ENCODE measurements at places on chromosomes 11 and 22.
A peak's percentile ranks its signal among the peaks of the same experiment; 100 is the strongest.

- DNase-seq, result no peak
Measured at GRCh38 chr11:124841201-124841600, 24.0 kb upstream of the ROBO3 start.

- DNase-seq, result no peak
Measured at GRCh38 chr11:68251765-68252164, 20.0 kb downstream of the C11orf24 start.

- no peak for DNase-seq
Measured at GRCh38 chr22:39686776-39687525, 116.4 kb downstream of the CACNA1I start.

DNA sequence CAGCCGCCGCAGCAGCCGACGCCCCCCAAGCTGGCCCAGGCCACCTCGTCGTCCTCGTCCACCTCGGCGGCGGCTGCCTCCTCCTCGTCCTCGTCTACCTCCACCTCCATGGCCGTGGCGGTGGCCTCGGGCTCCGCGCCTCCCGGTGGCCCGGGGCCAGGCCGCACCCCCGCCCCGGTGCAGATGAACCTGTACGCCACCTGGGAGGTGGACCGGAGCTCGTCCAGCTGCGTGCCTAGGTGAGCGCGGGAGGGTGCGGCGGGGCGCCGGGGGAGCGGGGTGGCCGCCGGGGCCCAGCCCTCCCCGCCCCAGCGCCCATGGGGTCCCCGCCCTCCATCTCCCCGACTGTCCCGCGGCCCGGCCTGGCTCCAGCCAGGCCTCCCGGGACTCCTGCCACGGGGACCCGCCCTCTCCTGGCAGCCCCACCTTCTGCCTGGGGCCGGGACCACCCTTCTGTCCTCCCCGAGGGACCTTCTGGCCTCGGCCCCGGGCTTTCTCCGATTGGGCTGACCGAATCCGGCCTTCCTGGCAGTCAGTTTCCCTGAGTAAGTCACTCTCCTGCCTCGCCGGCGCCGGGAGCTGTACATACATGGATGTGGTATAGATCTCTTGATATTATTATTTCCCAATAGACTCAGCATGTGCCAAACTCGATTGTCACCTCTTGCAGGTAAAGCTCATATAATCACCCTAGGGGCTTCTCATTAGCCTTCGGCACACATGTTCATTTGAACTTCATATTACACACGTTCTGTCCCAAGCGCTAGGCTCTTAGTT lies 720 bp downstream of the PACS1 start:
- DNase-seq, result peak; percentile 48

DNA sequence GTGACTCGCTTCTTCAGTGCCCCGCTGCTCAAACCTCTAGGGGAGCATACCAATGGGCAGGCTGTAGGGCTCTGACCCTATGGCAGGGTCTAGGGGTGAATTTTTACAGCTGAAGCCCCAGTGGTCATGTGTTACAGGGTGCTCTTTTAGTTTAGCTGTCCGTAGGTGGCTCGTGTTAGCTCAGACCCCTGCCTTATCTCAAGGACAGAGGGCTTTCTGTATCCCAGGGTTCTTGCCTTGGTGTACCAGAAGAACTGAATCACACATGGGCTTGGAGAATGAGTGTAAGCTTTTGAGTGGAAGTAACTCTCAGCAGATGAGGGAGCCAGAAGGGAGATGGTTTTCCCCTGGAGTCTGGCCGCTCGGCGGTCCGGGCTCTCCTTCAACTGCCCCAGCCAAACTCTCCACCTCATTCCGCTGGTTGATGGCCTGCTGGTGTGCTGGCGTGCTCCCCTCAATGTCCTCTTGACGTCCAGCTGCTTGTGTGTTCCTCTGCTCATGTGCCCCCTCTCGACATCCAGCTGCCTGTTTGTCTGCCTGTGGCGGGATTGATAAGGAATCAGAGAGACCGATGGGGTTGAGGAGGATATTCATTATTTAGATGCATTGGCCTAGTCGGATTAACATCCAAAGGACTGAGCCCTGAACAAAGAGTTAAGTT lies 37.5 kb downstream of the BIRC2 start:
- DNase-seq, result no peak

DNA sequence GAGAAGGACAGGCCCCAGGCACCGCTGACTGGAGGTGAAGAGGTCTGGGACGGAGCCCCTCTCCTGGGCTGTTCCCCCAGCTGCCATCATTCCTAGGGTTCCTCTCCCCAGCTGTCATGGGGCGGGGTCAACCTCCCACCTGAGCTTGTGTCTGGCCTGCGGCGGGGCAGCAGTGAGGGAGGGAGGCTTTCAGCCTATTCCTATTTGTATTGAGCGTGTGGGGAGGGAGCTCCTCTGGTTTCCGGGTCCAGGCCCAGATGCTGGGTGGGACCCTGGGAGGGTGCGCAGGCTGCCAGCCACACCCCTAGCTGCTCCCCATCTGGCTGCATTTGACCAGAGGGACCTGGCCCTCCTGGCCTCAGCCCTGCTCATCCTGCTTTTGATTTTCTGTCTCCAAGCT lies 13.7 kb downstream of the TSPAN4 start:
- no peak for DNase-seq

GRCh38 chr22:43337385-43337784 lies 5.8 kb downstream of the SCUBE1 start:
- no peak for DNase-seq

- DNase-seq, result no peak
Measured at GRCh38 chr11:120546312-120547205, 35.0 kb downstream of the GRIK4 start.

DNA sequence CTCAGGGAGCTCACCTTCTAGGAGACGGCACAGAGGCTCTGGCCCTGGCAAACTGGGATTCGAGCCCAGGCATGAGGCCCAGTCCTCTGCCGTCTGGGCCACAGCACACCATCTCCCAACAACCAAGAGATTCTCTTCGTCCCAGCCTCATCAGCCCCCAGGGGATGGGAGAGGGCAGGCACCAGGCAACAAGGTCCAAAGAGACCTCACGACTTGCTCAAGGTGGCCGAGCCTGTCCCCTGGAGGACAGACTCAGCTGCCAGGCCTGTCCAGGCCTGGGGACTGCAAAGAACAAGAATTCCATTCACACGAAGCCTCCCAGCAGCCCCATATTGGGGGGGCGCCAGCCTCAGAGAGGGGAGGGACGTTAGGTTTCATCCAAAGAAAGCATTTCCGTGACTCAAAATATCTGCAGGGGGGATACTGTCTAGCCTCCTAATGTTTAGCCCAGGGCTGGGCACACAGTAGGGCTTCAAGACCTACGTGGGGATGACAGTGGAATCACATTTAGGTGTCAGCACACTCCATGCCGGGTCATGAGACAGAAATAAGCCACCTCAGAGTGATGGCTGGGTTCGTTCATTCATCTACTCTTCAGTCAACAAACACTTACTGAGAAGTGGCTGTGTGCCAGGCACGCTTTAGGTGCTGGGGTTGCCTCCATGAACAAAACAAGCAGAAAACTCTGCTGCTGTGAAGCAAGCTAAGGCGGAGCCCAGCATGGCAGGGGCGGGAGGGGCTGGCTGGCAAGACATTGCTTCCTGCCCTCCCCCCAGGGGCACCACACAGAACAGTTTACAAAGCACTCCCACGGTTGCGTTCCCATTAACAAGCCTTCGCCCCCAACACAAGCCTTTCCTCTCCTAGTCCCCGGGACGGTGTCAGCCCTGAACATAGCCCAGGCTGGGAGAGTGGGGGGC lies 1.2 kb downstream of the CARNS1 start:
- no peak for DNase-seq

- no peak for DNase-seq
Measured at GRCh38 chr11:76649851-76650372, 20.6 kb downstream of the LRRC32 start.

DNA sequence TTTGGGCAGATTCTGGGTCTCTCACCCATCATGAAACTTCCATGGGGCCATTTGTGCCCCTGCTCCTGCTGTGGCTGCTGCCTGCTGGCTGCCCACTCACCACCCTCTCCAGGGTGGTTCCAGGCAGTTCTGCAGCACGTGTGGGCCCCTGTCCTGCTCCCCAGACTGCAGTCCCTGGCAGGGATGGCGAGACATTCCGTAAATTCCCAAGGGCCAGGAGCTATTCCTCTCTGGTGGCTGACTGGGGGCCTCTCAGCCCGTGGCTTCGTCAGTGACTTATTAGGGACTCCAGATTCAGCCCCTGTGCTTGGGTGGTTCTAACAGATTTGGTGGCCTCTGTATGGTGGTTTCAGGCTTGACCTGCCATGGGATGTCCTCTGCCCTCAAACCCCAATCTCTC lies 3.9 kb upstream of the SLC22A8 start:
- no peak for DNase-seq

- no peak for DNase-seq
Measured at GRCh38 chr11:117470576-117470975, 142.9 kb downstream of the CEP164 start.

DNA sequence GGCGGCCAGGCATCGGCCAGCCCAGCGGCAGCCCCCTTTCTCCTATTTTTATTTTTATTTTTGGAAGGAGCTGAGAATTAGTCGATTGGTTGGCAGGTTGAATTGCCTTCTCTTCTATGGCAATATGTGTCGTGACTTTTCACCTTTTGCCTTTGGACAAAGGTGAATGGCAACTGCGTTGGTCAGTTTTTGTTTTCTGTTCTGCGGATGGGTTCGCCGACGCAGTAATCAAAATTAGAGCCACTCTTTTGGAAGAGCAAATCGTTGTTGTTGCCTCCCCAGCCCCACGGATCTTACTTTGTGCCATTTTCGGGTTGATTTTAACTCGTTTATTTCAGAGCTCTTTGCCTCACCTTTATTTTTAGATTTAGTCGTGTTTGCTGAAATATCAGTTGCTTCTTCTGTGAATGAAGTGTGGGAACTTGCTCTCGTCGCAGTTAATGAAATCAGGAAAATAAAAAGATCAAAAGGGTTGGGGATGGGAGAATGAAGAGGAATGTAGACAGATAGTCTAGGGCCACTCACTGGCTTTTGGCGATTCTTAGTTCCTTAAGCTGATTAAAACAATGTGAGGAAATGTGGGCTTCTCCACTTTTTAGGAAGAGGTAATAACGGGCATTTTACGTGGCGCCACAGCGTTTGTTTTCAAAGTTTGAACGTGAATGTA lies 1.6 kb downstream of the CECR2 start:
- DNase-seq, result no peak

DNA sequence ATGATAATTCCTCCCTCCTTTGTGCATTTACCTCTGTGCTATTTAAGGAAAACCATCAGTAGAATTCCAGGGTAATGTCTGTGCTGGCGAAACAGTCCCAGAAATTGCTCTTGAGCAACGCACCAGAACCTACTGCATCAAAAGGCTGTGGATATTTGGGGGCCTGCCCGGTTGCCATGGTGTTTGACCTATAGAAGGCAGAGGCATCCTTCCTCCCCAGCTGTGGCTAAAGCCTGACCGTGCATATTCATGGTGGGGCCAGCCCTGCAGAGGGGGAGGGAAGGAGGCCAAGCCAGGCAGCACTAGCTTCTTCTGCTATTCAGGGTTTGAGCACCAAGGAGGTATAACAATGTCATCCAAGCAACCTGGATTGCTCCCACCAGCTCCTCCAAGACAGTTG lies 215.0 kb upstream of the E2F8 start:
- DNase-seq, result no peak

- no peak for DNase-seq
Measured at GRCh38 chr22:29201782-29202181, 3.9 kb upstream of the EMID1 start.

DNA sequence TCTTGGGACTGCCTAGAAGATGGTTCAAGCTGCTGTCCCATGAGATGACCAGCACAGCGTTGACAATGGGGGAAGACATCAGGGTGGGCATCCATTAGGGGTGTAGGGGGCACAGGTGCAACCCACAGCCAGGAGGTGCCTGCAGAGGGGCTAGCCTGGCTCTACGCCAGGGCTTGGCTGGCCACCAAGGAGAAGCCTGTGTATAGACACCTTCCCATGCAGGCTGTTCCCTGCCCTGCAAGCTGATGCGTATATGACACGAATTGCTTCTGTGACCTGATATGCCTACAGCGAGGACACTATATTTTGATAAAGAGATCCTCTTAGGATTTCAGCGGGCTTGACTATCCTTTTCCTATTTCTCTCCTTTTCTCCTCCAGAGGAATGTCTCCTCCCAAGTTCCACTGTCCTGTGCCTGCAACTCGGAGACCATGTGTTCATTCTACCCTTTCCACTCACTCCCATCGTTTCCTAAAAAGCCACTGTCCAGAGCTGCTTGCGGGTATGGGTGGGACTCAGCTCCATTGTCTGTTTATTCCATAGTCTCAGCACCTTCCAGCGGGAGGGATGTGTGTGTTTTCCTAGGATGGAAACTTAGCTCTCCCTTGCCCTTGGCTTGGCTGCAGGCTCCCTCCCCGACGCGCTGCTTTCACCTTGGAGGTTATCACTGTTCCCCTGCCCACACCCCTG lies 56.1 kb downstream of the ST14 start:
- no peak for DNase-seq

DNA sequence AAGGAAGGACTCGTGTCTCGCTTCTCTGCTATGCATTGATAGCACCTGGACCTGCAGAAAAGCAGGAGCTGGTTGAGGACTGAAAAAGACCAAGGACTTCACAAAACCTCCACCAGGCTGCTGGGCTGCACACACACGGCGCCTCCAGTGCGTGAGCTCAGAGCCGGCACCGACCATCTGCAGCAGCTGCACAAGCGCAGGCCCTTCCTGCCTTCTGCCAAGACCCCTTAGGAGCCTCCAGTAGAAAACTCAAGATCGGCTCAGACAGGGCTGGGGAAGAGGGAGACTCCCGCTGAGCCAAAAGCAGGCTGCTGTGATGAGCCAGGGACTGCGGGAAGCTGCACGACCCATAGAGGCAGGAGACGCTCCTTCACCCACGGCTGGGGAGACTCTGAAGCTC lies 70.9 kb downstream of the PHF21B start:
- DNase-seq, result peak; percentile 45

- no peak for DNase-seq
Measured at GRCh38 chr11:71301858-71302533, 49.6 kb upstream of the SHANK2 start.

GRCh38 chr22:16922706-16923105 lies 85.3 kb downstream of the GAB4 start:
- no peak for DNase-seq

All from glutamatergic neuron (in vitro differentiated cells).